Fibroblast of mammary gland (primary cell): ENCODE measurements at places on chromosomes 6 and 20.

- DNase-seq, result peak; percentile 35
Measured at GRCh38 chr6:126232671-126233070, 107.2 kb upstream of the CENPW start.

- peak; percentile 41 for DNase-seq
Measured at GRCh38 chr20:48771542-48771941, 56.3 kb downstream of the PREX1 start.

GRCh38 chr20:51004781-51005180 lies 18.1 kb downstream of the KCNG1 start:
- DNase-seq, result no peak

DNA sequence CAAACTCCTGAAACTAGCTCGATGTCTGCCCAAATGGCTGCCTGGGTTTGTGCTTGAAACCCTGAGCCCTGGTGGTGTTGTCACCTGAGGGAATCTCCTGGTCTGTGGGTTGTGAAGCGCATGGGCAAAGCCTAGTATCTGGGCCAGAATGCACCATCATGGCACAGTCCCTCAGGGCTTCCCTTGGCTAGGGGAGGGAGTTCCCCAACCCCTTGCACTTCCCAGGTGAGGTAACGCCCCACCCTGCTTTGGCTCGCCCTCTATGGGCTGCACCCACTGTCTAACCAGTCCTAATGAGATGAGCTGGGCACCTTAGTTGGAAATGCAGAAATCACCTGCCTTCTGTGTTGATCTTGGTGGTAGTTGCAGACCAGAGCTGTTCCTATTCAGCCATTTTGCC lies 152.9 kb upstream of the MAP3K7 start:
- DNase-seq, result no peak

DNA sequence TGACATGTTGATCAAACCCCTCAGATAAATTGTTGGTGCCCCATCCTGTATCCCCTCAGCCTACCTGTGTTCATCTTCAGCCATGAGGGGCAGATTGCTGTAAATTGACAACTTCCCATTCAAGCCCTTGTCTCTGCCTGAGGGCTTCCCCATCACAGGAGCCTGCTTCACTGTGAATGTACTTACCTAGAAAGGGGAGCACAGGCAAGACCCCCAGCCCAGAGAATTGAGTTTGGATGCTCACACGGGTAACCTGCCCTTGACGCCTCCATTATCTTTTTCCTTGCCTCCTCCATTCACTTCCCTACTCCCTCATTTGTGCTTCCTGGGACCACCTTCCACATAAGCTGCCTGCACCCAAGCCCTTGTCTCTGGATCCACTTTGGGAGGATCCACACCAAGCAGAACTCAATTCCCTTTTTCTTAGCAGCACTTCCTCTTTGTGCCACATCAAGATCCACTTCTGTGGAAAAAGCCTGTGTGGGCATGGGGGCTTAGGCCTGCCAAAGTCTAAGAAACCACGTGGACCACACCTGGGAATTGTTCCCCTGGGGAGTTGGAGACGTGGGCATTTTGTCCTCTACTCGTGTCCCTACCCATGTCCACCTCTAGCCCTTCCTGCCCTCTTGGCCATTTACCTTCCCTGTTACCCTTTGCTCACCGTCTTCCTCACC lies 103.4 kb upstream of the FOXA2 start:
- DNase-seq, result no peak

DNA sequence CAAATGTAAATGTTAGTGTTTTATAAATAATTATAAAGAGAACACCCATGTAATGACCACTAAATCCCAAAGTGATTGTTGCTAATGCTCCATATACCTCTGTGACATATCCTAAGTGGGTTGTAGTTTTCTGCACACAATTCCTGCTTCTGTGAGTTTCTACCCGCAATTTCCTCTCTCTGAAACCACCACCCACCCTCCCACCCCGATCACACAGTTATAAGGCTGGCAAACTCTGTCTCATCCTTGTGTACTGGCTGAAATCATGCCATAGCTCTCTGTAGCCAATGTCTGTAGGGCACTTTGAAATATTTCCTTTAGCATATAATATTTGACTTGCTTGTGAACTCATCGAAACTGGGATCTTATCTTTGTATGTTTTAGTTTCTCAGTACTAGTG lies 236.6 kb downstream of the PLCB1 start:
- DNase-seq, result no peak
